ENCODE measurements at places on chromosomes 13 and 19.
A peak's percentile ranks its signal among the peaks of the same experiment; 100 is the strongest.

GRCh38 chr13:106569233-106570095, 1.5 kb upstream of the ARGLU1 start:
- no peak for DNase-seq

- no peak for DNase-seq
These were observed 21.1 kb downstream of the GTF2F2 start for GRCh38 chr13:45141369-45141768.

DNA sequence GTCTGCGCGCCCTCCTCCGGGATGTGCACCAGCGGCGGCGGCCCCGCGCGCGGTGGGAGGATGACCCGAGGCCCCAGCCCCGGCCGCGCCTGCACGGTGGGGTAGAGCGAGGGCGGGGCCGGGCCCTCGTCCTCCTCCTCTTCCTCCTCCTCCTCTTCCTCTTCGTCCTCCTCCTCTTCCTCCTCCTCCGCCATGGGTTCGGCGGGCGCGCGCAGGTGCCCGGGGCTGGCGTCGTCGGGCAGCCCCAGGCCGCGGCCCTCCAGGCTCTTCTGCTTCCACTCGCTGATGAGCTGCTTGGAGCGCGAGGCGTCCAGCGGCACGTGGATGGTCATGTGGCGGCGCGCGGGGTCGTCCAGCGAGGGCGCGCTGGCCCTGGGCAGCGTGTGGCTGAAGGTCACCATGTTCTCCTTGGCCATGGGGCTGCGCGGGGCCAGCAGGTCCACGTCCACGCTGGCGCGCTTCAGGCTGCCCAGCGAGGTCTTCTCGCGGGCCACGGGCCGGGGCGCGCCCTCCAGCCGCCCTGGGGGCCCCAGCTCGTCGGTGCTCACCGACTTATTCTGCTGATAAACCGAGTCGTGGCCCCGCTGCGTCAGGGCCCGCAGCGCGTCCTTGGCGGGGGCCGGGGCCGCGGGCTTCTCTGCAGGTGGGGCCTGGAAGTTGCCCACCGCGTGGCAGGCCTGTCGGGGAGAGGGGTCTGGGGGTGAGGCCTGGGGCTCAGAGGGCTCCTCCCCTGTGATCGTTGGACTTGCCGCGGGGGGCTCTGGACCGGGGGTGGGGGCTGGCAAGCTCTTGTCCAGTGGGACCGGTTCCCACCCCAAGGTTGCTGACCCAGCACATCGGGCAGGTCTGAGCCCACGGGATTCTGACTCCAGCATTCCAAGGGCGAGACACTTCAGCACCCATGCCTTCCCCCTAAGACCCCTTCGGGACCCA, 8.3 kb downstream of the PLPPR3 start:
- no peak for DNase-seq

DNA sequence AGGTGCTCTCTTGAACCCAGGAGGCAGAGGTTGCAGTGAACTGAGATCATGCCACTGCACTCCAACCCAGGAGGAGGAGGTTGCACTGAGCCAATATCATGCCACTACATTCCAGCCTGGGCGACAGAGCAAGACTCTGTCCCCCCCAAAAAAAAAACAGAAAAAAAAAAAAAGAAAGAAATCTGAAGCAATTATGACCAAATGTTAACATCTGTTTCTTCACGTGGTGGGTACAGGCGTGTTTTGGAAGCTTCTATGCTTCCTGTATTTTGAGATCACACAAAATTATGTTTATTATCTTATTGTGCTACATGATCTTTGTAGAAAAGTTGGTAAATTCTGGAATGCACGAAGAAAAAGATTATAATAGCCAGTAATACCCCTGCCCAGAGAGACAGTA, 2.7 kb upstream of the ACP5 start:
- no peak for DNase-seq

- no peak for DNase-seq
These were observed 141.7 kb downstream of the SLITRK1 start for GRCh38 chr13:83740622-83741021.

DNA sequence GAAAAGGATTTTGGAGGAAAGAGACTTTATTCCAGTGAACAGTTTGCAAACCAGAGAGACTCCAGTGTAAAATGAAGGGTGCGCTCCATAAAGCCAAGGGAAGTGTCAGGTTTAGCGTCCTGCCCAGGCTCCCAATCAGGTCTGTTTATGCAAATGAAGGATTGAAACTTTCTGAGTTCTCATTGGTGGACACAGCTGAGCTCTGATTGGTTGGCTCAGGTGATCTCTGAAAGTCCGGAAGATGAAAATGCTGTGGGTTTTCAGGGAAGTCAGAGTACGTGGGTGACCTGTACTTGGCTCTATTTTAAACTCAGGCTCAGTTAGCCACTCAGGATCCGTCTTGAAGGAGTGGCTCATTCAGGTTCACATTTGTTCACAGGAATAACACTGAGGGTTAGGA, 28.7 kb upstream of the CD33 start:
- no peak for DNase-seq

DNA sequence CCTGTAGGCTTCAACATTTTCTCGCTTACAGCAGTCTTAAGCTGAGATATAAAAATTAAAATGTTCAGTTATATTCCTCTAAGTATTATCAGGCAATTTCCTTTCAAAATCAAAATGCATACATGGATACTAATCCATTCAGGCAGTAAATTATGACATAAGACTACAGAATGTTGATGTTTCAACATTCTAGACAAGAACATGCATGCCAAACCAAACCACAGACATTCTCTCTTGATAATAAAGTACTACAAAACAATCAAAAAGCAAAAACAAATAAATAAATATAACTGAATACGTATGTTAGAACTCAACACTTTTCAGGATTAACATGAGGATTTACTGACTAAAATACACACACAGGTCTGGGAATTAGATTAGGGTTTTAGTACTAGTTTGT, 7.7 kb downstream of the DIS3 start:
- DNase-seq, result no peak

- DNase-seq, result peak; percentile 3
These were observed at the start of gene PCDH17 for GRCh38 chr13:57631596-57632275. Gene PCDH17, plus strand, starts transcription at chr13:57631744. Its CDS starts 803 bp downstream, at chr13:57632547.

DNA sequence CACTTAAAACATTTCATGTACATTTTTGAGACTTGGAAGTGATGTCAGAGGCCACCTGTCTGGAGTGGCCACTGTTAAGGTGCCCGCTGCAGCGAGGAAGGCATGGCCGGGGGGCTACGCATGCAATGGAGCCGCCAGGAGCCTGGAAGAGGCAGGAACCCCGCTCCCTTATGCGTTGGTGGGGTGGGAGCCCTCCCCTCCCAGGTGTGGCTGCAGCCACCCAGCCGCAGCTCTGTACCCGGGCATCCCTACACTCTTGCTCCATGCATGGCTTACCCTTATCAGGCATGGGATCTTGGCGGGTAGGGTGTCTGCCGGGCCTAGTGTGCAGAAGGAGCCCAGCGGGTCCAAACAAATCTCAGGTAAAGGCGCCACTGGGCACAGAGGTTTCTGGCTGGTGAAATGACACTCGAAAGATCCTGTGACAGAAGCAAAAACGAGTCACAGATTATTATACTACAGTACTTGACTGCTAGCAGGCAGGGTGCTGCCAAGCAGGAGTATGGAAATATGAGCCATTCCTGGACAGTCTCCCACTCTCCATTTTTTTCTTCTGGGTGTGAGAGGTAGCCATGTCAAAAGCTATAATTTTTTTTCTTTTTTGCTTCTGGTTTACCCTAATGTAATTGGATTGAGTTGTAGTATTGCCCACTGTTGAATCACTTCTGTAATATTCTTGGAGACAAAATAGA, 1606.3 kb upstream of the MIR17HG start:
- no peak for DNase-seq

GRCh38 chr19:49639401-49640112, 386 bp downstream of the RRAS start:
- DNase-seq, result no peak

- DNase-seq, result no peak
These were observed 31.2 kb upstream of the FXYD3 start for GRCh38 chr19:35084509-35084762.

DNA sequence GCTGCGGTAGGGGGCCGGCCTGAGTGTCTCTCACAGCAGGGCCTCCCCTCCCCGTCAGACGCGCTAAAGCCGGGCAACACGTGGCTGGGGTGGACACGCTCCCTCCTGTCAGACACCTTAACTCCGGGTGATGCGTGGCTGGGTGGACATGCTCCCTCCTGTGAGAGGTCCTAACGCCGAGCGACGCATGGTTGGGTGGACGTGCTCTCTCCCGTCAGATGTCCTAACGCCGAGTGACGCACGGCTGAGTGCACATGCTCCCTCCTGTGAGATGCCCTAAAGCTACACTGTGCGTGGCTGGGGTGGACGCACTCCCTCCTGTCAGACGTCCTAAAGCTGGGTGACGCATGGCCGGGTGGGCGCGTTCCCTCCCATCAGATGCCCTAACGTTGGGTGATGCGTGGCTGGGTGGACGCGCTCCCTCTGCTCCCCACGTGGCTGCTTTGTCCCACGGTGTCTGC, 126.1 kb upstream of the MCF2L start:
- no peak for DNase-seq

- DNase-seq, result no peak
These were observed 52.7 kb upstream of the ZDHHC20 start for GRCh38 chr13:21511849-21512248.

DNA sequence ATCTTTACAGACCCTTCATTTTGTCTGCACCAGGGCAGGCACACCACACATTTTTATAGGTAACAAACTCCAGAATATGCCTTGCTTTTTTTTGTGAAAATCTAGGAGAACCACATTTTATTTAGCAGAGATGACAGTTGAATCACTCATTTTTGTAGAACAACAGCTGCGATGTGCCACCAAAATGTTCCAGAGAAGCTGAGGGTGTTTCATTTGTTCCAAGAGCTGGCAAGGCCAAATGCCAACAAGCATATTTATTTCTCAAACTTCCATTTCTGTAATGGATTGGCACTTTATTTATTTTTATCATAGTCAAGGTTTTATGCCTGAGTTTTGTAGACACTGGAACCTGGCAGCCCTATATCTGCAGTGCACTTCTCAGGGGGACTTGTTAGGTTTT, 10.4 kb downstream of the OLFM4 start:
- no peak for DNase-seq

- DNase-seq, result no peak
These were observed 45.9 kb downstream of the PCDH9 start for GRCh38 chr13:67184247-67184646.

DNA sequence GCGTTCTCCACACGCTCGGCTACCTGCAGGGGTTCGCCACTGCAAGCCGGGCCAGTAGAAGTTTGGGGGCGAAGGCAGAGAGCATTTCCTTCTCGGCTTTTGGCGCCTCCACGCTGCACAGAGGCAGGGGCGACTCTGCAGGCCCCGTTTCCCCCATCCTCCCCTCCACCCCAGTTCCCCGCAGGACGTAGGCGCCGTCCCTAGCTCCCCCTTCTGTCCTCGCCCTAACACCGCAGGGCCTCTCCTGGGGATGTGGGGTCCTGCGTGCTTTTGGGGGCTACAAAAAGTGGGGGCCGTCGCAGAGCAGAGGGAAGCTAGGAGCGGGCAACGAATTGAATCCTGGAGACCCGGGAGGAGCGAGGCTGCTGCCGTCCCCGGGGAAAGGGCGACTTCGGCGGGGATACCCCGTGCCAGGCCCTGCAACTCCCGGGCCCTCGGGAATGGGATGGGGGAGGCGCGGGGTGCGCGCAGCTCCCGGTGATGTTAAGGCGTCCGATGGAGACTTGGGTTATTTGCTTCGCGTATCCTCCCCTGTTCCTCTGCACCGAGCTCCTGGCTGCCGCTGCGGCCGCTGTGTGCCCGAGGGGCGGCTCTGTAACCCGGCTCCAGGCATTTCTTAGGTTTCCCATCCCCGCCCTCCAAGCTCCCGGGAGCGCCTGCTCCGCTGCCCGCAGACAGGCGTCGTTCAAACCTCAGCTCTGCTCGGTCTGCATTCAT, 255.9 kb upstream of the SOX21 start:
- no peak for DNase-seq

GRCh38 chr13:82848766-82849165, 1033.5 kb downstream of the SLITRK1 start:
- DNase-seq, result no peak

GRCh38 chr13:29496241-29496712, 99.2 kb downstream of the SLC7A1 start:
- no peak for DNase-seq

DNA sequence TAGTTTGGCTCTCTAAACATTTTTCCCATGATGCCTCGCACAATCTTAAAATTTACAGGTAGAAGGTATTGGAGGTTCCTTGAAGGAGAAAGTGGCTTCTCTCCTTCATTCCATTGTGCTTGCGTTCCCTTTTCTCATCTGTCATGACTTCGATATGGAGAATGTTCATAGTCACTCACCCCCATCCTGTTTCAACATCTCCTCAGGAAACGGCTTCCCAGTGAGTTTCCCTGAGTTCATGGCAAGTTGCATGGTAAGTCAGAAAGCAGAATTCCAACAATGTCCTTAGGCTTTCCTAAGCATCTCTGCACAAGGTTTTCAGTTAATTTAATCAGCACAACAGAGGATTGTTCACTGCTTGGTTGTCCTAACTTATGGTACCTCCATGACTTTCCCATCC, 581.8 kb upstream of the SLITRK5 start:
- no peak for DNase-seq

- no peak for DNase-seq
These were observed 4.6 kb upstream of the ZNF414 start for GRCh38 chr19:8518536-8518935.

- no peak for DNase-seq
These were observed 29.1 kb downstream of the NFIX start for GRCh38 chr19:13024126-13024950.

GRCh38 chr19:42113641-42114348, 18.5 kb downstream of the POU2F2 start:
- DNase-seq, result no peak

DNA sequence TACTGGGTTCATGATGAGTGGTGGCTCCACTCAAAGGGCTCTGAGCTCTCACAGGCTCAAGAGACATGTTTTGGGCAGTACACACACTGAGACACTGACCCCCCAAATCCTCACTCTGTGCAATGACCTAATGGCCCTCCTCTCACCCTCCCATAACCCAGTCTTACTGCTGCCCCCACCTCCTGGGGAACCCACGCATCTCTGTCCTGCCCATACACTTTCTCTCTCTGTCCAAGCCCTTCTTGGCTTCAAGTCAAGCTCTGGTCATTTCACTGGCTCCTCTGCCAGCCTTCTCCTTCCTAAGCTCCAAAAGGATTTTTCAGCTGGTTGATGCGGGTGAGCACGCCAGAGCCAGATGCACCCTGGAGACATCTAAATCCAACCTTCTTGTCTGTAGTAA, 187.9 kb upstream of the TSHZ3 start:
- no peak for DNase-seq

- no peak for DNase-seq
These were observed 20.7 kb upstream of the CLN5 start for GRCh38 chr13:76971215-76971614.

- no peak for DNase-seq
These were observed 10.8 kb downstream of the FBXO17 start for GRCh38 chr19:38964738-38965137.
